Activated T-cell treated with anti-CD3 and anti-CD28 coated beads, Interleukin-2, amount 50 U/mL, for 24 hours (primary cell): ENCODE measurements at places on chromosomes 7 and 10.

DNA sequence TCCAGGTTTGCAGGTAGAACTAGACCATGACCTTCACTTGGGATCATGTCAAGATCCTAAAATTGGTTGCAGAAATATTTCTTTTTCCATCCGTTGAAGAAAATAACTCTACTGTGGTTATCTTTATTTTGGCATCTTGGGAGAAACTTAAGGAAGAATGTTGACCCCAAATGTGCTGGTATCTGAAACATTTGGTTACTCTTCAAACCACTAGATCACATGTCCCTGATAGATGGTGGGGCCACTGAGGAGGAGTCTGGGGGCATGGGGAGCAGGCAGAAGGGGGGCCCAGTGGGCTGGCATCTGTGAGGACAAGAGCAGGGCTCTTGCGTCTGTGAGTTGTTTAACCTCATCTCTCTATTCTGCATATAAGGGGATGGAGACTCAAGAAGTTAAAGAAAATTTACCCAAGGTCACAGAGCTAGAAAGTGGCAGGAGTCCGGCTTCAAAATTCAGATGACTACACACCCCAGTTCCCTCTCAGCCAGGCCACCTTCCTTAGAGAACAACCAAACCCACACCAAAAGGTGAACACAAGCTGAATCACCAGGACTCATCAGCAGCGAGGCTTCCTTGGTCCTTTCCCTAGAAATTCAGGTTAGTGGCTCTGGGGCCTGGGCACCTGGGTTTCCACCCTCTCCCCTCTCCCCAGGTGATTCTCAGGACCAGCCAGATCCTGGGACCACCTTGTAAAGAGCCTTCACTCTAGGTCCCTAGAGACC is 40.6 kb upstream of the SRGN start:
- no peak for DNase-seq

GRCh38 chr7:50865450-50865849 is 82.8 kb upstream of the GRB10 start:
- no peak for DNase-seq

- peak; percentile 88 for DNase-seq
Measured at GRCh38 chr10:101214446-101215396, 14.5 kb downstream of the LBX1 start.

- DNase-seq = no peak
Measured at GRCh38 chr7:111633878-111634277, 71.6 kb upstream of the IMMP2L start.

GRCh38 chr7:67478066-67478465 is 481.4 kb downstream of the TYW1 start:
- DNase-seq = no peak
